CD4-positive, alpha-beta T cell treated with Interleukin-12 subunit alpha and Interleukin-12 subunit beta, for 1 hour (primary cell): ENCODE measurements at places on chromosomes 1 and 21.

GRCh38 chr1:53822931-53823330, 15.2 kb downstream of the NDC1 start:
- no peak for DNase-seq

DNA sequence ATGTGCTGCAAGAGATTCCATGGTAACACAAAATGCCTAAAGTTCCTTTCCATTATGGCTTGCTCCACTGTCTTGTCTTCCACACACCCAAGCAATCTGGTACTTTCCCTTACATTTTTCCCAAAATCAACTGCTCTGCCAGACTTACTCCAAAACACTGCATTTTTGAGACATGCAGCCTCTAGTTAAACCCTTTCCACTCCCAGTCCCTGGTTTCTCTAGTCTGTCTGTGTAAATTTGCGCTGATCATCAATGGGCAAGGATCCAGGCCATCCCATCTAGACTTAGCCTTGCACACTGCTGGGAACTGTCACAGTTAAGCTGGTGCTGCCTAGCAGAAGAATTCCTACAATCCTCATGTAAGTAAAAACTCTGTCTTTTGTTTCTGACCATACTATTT, 47.8 kb downstream of the DAB1 start:
- no peak for DNase-seq

- no peak for DNase-seq
Observed at GRCh38 chr1:228405200-228405978, 1.2 kb downstream of the TRIM11 start.

DNA sequence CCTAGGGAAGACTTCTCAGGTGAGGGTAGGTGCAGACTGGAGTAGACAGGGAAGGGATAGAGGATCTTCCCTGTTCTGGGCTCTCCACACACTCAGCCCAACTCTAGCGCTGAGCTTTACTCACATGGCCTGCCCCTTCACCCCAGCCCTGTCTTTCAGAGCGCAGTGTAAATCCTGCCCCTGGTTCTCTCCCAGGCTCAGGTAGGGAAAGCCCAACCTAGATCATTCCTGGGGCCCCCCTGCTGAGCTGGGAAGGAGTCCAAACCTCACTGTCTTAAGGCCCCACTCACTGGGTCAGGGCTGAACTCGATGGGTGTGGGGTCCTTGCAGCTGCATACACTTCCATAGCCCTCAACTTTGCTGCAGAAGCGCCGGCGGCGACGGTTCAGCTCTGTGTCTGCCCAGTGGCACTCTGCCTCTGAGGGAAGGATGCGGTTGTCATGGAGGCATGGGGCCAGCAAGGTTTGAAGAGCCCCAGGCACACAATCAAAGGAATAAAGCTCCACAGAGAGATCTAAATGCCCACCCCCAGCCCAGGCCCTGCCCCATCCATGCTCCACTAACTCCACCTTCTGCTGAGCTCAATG, 4.2 kb downstream of the POMGNT1 start:
- DNase-seq: no peak

DNA sequence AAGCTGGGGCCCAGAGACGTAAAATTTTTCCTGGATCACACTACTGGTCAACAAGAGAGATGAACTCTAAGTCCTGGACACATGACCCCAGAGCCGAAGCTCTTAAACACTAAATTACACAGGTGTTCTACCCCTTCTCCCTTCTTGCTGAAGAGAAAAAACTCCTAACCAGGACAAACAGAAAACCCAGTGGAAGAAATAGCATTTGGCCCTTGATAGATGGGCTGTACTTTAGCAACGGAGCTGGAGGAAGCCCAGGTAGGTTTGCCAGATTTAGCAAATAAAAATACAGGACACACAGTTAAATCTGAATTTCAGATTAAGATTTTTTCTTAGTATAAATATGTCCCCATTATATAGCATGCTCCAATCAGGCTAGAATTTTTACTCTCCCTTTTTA, 72.7 kb downstream of the DIRAS3 start:
- no peak for DNase-seq

- no peak for DNase-seq
Observed at GRCh38 chr1:65055747-65056146, 89.4 kb upstream of the JAK1 start.

DNA sequence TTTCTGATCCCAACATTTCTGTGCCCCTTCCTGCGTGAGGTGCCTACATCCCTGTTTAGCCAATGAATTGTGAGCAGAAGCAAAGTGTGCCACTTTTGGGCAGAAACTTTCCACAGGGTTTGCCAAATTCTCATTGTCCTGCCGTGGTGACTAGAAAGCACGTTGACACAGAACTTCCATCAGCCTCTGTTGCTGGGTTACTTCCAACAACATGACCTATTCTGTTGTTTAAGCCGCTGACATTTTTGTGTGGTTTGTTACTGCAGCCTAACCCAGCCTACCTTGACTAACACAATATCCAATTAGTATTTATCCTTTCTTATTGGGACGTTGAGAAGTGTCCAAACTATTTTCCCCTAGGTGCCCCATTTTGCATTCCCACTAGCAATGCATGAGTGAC, 136.8 kb downstream of the URB2 start:
- DNase-seq: no peak

- DNase-seq: no peak
Observed at GRCh38 chr1:28296401-28297261, 32.2 kb upstream of the MED18 start.

DNA sequence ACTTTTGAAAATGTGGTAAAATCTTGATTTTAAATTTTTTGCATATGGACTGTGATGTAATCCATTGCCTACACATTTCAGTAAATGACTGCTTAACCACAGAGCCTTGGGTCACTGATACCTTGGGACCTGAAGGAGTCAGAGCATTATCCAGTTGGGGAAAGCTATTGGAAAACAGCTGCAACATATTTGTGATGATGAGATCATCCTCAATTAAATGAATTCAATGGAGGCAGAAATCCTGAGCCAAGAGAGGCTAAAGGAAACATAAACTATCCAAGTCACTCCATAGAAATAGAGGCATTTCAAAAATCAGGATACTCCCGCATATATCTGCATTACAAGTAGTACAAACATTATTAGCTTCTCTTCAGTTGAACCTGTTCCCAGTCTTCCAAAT, 99.8 kb upstream of the PRMT6 start:
- DNase-seq: no peak

- DNase-seq: no peak
Observed at GRCh38 chr1:1901641-1902294, 10.9 kb upstream of the GNB1 start.

DNA sequence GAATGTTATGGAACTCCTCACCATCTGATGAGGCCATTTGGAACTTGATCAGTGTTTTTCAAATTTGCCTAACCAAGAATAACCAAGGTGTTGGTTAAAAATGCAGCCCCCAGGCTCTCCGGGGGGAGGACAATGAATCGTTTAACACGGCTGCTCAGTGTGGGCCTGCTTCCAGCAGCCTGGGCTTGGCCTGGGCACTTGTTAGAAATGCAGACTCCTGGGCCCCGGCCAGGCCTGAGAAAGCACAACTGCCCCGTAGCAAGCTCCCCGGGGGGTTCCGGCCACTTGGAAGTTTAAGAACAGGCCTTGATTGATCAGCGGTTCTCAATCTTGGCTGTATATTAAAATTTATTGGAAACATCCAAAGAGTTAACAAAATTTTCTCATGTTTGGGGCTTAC, 22.8 kb upstream of the C2CD2 start:
- DNase-seq: no peak

- DNase-seq: no peak
Observed at GRCh38 chr1:53851571-53852285, 13.6 kb upstream of the NDC1 start.

DNA sequence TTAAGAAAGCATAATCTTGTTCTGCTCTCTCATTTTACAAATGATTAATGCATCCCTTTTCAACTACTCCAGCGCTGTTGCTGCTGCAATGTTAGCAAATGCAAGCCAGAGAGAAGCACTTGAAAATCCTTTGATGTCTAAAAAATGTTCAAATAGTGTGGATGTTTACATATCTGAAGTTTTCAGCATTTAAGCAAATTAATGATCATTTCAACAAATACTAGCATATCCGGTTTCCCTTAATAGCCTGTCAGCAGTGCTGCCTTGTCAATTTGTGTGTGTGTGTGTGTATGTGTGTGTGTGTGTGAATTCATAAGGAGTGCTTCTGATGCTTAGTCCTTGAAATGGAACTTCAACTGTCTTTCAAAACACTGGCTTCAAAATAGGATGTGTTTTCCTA, 48.1 kb upstream of the WNT2B start:
- DNase-seq: no peak
